CD14-positive monocyte (primary cell): ENCODE measurements at places on chromosomes 4 and X.

DNA sequence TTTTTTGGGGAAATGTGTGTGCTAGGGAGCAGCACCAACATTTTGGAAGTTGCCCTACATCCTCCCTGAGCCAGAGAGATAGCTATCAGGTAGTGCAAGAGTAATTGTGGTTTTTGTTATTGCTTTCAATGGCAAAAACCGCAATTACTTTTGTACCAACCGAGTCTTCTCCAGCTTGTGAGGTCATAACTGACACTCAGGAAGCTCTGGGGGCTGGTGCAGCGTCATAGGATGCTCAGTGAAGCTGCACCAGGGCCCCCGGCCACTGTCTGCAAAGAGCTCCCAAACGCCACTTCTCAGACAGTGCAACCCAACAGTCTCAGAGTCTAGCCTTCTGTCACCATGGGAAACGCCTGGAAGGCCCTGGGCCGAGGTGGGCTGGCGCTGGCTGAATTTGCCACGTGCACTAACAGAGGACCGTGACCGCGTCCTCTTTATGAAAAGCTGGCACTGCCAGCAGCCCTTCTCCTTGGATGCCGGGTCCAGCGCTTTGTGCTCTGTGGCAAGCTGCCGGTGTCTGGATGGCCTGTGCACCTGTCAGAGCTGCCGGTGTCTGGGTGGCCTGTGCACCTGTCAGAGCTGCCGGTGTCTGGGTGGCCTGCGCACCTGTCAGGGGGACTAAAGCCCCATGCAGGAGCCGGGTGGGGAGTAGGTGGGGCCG, 19.4 kb downstream of the SH3TC1 start:
- no peak for DNase-seq

GRCh38 chr4:183286590-183287308, 33.3 kb downstream of the CLDN22 start:
- no peak for DNase-seq

GRCh38 chr4:90730752-90731151, 603.6 kb downstream of the CCSER1 start:
- no peak for DNase-seq

DNA sequence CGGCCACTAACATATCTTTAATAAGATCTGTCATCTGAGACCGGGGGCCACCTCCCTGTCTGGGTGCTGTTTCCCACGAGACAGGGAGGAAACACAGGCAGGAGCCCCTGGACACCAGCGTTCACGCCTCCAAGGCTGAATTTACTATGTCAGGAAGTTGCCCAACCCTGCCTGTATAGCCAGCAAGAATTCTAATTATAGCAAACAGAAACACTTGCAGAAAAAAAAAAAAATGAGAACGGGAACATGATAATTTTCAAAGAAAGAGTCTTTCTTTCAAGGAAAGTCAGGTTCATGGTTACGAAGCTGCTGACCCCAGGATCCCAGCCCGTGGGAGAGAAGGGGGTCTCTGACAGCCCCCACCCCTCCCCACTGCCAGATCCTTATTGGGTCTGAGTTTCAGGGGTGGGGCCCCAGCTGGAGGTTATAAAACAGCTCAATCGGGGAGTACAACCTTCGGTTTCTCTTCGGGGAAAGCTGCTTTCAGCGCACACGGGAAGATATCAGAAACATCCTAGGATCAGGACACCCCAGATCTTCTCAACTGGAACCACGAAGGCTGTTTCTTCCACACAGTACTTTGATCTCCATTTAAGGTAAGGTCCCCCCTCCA, at the start of gene IL3RA:
Gene IL3RA (plus strand): TSS at position 455 of the 613 bp plus-strand sequence. CDS start 4,981 bp downstream, outside the sequence.
- peak; percentile 95 for DNase-seq

GRCh38 chr4:123599061-123599919, 202.7 kb downstream of the SPRY1 start:
- peak; percentile 70 for DNase-seq

- DNase-seq = no peak
Observed at GRCh38 chr4:119679251-119679650, 50.6 kb upstream of the PDE5A start.

GRCh38 chrX:11311706-11312105, 18.5 kb downstream of the AMELX start:
- DNase-seq = no peak

- DNase-seq = no peak
Observed at GRCh38 chrX:16137416-16138107, 14.2 kb downstream of the GRPR start.

DNA sequence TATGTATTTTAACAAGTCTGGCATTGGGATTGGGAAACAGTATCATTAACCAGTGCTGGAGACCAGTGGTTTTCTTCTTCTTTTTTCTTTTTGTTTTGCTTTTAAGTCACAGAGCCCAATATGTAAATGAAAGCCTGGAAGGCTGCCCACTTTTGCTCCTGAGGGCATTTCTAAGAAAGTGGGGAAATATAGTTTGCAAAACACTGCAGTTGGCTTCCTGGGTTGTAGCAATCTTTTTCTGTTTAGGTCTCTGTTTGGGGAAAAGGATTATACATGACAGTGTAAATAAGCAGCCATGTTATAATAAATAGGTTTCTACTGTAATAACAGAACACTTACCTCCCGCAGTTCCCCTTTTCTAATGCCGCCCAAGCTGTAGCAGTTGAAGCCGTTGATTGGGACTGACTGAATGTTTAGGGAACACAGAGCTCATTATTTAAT, 105.5 kb downstream of the TMEM164 start:
- DNase-seq = peak; percentile 51

GRCh38 chrX:4925911-4926310, 1212.5 kb upstream of the PRKX start:
- DNase-seq = no peak

DNA sequence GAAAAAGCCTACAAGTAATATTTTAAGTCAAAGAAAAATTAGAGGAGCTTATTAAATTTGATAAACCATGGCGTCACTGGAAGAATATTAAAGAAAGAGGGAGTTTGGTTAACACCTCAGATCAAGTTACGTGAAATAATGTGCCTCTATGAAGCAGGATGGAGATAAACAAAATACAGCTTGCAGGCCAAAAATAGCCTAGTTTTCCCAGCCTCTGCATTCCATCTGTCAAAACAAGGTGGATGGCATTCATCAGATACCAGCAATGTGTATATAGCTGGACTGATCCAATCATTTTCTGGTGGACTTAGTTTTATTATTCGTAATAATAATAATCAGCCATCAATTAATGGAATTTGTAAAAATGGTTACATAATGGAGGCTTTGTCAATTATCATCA, 230.7 kb downstream of the NR3C2 start:
- DNase-seq = no peak

- no peak for DNase-seq
Observed at GRCh38 chr4:52813546-52813945, 48.6 kb upstream of the RASL11B start.

GRCh38 chr4:20299515-20299914, 47.8 kb downstream of the SLIT2 start:
- DNase-seq = no peak

DNA sequence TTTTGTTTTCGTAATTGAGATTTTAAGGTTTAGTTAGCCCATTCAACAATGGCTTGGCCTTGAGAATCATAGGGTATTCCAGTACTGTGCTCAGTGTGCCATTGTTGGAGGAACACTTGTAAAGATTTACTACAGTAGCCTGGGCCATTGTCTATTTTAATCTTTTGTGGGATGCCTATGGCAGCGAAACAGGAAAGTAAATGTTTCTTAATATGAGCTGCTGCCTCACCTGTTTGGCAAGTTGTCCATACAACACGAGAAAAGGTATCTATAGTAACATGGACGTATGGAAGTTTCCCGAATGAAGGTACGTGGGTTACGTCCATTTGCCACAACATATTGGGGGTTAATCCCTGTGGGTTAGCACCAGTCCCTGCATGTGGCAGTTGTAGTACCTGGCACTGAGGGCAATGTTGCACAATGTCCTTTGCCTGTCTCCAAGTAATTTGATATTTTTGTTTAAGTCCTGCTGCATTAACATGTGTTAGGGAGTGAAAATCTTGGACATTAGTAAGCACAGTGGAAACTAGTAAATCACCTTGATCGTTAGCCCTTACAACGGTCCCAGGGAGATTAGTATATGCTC, 38.6 kb upstream of the AADAT start:
- DNase-seq = no peak

- peak; percentile 2 for DNase-seq
Observed at GRCh38 chr4:75598390-75598789, 31.9 kb downstream of the CDKL2 start.

DNA sequence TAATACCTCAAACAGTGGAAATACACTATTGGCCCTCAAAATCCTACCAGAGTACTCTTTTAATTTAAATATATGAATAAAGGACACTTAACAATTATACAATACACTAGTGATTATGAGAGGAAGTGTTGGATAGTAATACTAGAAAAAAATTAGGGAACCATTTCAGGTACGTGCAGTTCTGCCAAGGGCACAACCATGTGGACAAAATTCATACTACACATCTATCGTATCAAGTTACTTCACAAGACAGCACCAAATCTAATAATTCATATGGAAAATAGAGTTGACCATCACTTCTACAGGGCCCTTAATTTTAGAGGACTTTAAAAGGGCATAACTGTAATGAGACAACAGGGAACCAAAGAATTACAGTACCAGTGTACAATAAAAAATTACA, 69.2 kb upstream of the ZCCHC13 start:
- no peak for DNase-seq
